ENCODE measurements at places on chromosomes 12 and 14. TPM values are rescaled to one million over a fixed set of nuclear protein-coding genes. Genes with fewer than 3 reads are reported as not detected.

The PAH gene
- not detected for total RNA-seq

The PRB3 gene
- total RNA-seq: not detected

The DGLUCY gene
- total RNA-seq: 44.7 TPM

The KCNK10 gene
- total RNA-seq: not detected

The KERA gene
- total RNA-seq: not detected

The GPRC5A gene
- total RNA-seq: 56.1 TPM

The PRKD1 gene
- total RNA-seq: 40.5 TPM

The POU6F1 gene
- total RNA-seq: 3.5 TPM

The NID2 gene
- 183 TPM for total RNA-seq

The VASH1 gene
- 7.7 TPM for total RNA-seq

The AKAP3 gene
- 1.7 TPM for total RNA-seq
